ENCODE measurements at places on chromosomes 4 and X. TPM values are rescaled to one million over a fixed set of nuclear protein-coding genes. Genes with fewer than 3 reads are reported as not detected.

GRCh38 chrX:68462197-68462596 is 28.9 kb upstream of the OPHN1 start:
- no peak for DNase-seq

- no peak for DNase-seq
Observed at GRCh38 chr4:75340561-75340960, 173.6 kb downstream of the RCHY1 start.

GRCh38 chr4:69056921-69057550 is 39.2 kb upstream of the UGT2B7 start:
- DNase-seq = no peak

DNA sequence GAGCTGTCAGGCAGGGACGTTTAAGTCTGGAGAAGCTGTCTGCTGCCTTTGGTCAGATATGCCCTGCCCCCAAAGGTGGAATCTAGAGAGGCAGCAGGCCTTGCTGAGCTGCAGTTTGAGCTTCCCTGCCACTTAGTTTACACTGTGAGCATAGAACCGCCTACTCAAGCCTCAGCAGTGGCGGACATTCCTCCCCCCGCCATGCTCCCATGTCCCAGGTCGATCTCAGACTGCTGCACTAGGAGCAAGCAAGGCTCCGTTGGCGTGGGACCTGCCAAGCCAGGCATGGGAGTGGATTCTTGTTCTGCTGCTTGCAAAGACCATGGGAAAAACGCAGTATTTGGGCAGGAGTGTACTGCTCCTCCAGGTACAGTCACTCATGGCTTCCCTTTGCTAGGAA is 24.3 kb downstream of the PLK4 start:
- no peak for DNase-seq

DNA sequence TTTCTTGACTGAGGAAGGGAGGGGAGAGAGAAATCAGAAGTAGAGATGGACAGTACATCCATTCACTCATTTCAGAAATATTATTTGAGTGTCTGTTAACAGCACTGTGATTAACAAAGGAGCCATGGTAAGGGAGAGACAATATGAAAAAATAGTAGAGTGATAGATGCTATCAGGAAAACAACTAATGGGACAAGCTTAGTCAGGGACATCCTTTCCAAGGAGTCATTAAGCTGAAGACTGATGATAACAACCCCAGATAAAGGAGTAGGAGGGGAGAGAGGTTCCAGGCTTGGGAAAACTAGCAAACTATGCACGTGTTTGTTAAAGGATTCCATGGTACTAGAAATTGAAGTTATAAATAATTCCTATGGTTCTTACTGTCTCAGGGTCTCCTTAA is 122.2 kb downstream of the CBR4 start:
- DNase-seq = no peak

C4orf50 gene
- 0.01 TPM for polyA plus RNA-seq

- DNase-seq = no peak
Observed at GRCh38 chr4:141706445-141706844, 70.1 kb downstream of the IL15 start.

GRCh38 chr4:150855981-150856510 is 159.0 kb downstream of the LRBA start:
- DNase-seq = no peak

- DNase-seq = no peak
Observed at GRCh38 chr4:152468408-152468807, 67.5 kb downstream of the FBXW7 start.

DNA sequence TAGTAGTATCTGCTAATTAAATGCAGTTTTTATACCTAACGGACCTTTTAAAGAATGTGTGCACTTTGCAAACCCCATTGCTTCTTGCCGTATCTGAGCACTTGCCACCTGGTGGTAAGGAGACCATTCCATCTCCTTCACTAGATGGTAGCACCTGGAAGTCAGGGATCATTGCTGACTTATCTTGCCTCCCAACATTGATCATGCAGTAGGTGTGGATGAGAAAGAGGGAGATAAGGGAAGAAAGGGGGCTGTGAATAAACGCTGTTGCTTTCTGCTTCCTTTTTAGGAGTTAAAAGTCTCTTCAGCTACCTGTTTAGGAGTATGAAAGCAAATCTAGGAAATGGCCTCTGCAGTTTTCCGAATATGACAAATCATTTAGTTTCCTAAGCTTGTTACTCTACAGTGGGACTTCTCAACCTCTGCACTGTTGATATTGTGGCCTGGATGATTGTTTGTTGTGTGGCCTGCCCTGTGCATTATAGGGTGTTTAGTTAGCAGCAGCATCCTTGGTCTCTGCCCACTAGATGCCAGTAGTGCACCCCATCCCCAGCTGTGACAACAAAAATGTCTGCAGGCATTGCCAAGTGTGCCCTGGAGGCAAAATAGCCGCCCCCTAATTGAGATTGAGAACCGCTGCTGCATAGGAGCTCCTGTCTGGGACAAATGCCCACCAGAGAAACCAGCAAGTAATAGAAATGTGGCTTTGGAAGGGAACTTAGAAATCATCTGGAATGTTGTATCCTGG is 38.8 kb downstream of the GAB1 start:
- DNase-seq = no peak

DNA sequence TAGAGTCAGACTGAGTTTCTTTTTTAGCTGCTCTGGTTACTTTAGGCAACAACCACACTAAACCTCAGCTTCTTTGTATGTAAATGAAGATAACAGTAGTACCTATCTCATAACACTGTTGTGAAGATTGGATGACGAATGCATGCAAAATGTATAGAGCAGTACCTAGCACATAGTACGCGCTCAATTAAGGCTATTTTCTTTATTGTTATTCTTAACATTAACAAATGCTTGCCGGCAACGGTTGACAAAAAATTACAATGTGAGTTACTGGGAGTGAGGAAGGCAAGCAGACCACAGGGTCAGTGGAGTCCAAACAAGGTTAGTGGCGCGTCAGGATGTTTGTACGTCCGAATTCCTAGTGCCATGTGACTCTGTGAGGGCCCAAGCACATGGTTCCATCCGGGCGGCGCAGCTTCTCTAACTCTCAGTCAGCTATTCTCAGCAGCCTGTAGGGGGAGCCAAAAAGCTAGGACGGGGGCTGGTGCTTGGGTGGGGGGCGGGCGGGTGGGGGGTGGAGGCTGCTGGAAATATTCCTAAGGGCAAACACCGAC is 821 bp upstream of the NALF2 start:
- DNase-seq = no peak

DNA sequence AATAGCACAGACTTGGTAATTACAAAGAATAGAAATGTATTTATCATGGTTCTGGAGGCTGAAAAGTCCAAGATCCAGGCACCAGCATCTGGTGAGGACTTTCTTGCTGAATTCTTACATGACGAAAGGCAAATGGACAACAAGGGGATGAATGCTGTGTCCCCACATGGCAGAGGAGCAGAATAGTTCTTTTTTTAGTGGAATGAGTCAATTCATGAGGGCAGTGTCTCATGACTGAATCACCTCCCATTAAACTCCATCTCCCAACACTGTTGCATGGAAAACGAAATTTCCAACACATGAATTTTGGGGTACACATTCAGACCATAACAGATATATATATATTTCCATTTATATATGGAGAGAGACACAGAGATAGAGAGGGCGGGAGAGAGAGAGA is 628.3 kb downstream of the TRIML1 start:
- no peak for DNase-seq

FRMPD3 gene
- 0.43 TPM for polyA plus RNA-seq

DNAAF6 gene
- polyA plus RNA-seq = not detected

NUDT9 gene
- 69.1 TPM for polyA plus RNA-seq

DNA sequence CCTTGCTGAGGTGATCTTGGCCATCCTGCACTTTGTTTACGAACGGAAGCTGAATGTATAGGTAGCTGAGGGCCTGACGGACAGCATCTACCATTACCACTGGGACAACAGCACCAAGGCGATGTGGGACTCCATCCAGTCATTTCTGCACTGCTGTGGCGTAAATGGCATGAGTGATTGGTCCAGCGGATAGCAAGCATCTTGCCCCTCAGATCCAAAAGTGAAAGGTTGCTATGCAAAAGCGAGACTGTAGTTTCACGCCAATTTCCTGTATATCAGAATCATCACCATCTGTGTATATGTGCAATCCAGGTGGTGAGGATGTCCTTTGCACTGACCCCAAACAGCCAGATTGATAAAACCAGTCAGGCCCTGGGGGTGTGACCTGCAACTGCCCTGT is 4.2 kb upstream of the PYURF start:
- DNase-seq = no peak

DNA sequence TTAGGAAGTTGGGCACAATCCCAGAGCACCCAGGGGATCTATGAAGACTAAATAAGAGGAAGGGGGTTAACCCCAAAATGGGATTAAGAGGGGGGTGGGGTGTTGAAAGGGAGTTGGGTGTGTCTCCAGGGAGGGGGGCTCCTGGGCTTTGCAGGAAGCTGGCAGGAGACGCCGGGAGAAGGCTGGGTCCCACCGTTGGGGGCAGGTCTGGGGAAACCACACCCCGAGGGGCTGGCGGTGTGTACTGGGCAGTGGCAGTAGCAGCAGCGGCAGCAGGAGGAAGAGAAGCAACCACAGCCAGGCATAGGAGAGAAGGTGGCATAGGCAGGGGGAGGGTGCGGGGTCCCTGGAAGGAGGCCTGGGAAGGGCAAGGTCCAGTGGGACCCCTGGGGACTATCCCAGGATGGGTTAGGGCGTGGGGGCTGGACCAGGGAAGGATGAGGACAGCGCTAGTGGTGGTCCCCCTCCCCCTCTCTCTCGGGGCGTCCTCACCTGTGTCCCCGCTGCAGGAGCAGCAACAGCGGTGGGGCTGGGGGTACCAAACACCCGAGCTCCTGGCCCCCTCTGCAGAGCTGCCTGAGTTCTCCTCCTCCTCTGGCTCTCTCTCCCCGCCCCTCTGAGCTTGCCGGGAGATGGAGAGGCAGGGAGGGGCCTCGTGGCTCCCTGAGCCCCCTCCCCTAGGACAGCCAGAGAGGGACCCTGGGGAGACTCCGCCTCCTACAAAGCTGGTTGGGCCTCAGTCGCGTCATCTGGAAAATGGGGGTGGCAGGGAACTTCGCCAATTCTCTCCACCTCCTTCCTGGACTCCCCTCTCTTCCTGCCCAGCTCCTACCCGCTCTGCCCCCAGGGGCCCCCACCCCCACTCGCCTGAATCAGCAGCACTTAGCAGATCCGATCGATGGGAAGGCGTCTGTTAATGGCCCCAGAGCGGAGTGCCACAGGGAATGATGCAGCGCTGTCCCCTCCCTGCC is at the start of gene KCND1:
Gene KCND1 (minus strand): TSS at position 596 of the 971 bp plus-strand sequence. CDS start 1,573 bp downstream, outside the sequence.
- DNase-seq = no peak

DNA sequence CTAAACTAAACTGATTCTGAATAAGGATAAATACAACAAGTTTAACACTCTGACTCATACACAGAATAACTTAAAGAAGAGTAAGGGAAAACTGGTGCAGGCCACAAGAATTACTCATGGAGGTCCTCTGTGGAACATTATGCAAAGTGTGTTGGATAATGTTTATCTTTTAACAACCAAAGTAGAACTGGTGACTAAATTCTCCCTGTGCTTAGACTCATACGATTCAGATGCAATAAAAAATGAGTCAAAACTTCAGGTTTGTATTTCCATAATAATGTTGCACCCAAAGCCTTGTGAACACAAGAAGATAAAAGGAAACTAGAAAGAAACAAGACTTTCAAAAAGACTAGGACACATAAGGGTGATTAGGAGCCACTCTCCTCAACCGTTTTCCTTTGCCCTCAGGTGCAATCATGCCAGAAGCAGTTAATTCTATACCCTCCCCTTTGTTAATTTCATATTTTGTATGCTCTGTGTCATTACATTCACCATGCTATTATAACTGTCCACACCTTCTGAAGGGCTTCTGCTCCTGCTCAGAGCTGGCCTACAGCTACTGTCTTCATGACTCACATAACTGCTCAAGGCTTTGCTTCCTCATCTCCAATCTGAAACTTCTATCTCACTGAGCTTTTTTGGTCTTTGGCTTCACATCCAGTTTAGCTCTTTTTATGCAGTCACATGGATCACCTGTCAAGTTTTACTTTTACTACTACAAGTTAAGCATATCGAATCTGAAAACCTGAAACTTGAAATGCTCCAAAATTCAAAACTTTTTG is 60.2 kb downstream of the KCNIP4 start:
- no peak for DNase-seq

DNA sequence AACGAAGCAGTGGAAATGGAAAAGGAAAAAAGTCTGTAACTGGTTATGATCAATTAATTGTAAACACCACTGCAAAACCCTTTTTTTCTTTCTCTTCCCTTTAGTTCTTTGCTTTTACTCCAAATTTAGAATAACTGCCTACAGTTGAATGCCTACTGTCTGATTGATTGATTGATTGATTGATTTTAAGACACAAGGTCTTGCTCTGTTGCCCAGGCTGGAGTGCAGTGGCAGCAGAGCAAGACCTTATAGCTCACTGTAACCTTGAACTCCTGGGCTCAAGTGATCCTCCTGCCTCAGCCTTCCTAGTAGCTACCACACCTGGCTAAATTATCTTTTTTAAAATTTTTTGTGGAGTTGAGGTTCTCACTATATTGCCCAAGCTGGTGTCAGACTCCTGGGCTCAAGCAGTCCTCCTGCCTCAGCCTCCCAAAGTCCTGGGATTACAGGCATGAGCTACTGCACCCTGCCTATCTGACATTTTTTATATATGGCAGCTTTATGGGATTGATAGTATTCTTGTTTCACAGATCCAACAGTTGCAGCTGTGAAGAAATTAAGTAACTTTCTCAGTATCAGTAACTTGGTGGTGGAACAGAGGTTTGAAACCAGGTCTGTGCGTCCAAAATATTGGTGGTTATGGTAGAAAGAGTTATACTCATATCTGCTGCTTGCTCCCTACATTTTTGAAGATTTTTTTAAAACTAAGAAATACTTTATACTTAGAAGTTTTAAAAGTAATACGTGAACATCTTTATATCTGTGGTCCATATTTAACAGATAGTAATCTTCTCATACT is 12.4 kb downstream of the UBE2K start:
- DNase-seq = no peak

GRCh38 chrX:134236626-134237614 is at the start of gene CCDC160:
TSS of gene CCDC160 (plus strand) at chrX:134237182. CDS start at chrX:134244801, 7,619 bp downstream.
- peak; percentile 35 for DNase-seq

GRCh38 chr4:118032691-118033090 is 1.6 kb upstream of the NDST3 start:
- peak; percentile 0 for DNase-seq

DIPK2B gene
- 10.4 TPM for polyA plus RNA-seq
